ENCODE measurements at places on chromosomes 13 and 19.

DNA sequence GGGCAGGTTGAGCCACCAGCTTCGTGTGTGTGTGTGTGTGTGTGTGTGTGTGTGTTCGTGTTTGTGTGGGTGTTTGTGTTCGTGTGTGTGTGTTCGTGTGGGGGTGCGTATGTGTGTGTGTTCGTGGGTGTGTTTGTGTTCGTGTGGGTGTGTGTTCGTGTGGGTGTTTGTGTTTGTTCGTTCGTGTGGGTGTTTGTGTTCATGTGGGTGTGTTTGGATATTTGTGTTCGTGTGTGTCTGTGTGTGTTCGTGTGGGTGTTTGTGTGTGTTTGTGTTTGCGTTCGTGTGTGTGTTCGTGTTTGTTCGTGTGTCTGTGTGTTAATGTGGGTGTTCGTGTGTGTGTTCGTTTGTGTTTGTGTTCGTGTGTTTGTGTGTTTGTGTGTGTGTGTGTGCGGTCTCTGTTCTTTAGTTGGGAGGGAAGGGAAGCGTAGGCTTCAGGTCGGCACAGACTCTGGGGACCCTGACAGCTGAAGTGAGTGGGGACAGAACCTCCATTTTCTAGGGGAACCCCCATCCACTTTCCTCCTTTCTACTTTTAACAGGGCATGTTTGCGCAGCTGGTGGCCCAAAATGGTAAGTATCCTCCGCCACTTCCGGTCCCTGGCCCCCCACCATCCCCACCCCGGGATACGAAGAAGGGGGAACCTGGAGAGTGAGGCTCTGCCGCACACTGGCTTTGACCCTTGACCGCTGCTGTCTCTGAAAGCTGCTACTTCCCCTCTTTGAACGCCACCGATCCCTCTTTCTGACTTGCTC is 1.6 kb downstream of the TNFSF9 start:
- DNase-seq = no peak

GRCh38 chr13:106814463-106814862 is 246.5 kb upstream of the ARGLU1 start:
- DNase-seq = no peak

DNA sequence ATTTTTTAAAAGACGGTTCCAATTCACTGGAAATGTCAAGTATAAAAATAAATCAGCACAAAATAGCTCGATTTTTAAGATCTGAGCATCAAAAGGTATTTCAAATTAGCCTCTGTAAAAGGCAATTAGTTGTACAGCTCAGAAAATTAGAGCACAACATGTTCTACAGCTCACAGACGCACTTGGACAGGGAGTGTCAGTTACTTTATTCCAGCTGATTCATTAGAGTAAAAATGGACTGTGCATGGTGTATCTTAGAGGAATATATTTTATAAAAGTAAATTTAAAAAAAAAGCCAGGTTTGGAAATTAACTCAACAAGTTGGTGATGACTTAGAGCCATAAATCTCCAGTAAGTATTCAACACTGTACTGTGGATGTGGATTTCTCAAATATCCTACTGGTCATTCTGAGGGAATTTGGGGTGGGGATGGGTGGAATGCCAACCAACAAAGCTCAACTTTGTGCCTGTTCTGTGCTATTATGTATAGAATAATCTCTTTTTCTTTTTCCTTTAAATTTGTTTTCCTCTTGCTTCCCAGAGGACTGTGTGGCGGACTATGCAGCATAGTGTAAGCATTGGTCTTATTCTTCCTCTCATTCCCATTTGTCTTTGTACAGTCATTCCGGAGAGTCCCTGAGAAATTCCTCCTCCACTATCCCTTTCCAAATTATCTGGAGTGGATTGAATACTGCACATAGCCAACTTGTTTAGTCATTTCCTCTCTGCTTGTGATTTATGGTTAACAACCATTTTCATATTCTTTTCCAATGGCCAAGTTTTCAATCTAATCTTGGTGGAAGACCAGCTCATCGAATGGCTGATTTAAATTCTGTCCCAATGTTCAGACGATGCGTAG is 169.3 kb downstream of the DCT start:
- no peak for DNase-seq

DNA sequence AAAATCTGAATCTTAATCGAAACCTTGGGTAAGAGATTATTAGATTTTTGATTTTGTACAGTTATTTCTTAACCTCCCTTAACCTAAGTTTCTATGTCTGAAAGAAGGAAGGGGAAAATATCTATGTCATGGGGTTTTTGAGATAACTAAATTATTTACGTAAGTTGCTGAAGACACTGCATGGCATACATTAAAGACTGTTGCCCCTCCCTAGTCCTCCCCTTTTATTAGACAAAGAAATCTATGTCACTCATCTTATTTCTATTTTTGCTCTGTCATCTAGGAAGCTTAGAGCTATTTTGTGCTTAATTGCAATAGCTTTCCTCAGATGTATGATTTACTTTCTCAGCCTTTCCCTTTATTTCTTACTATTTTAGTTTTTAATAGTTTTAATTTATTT is 15.0 kb downstream of the COG6 start:
- no peak for DNase-seq

- peak; percentile 37 for DNase-seq
Observed at GRCh38 chr19:1860042-1860775, 3.2 kb downstream of the KLF16 start.

GRCh38 chr19:41296433-41296871 is 13.5 kb upstream of the CCDC97 start:
- no peak for DNase-seq

DNA sequence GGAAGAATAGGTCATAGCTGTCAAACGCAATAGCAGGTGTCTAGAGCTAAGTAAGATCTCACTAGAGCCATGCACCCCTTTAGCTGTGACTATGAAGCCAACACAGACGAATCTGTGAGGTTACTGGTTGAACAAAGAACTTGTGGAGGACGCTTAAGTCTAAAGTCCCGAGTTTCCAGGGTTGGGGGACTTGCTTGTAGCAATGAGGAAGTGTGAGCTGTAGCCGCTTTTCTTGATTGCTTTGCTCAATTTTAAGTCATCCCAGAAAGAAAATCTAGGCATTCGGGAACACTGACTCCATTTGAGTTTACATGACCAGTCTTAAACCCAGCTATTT is 1.6 kb downstream of the GPC5 start:
- DNase-seq = no peak

DNA sequence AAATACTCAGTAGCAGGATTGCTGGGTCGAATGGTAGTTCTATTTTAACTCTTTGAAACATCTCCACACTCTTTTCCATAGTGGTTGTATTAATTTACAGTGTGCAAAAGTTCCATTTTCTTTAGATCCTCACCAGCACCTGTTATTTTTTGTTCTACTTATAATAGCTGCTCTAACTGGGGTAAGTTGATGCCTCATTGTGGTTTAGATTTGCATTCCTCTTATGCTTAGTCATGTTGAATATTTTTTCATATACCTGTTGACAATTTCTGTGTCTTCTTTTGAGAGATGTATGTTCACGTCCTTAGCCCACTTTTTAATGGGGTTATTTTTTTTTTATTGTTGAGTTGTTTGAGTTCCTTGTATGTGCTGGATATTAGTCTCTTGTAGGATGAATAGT is 144.6 kb downstream of the NBEA start:
- DNase-seq = no peak

- no peak for DNase-seq
Observed at GRCh38 chr13:45954836-45955800, 97.4 kb downstream of the ZC3H13 start.
